ENCODE measurements at places on chromosomes 6 and 20.

DNA sequence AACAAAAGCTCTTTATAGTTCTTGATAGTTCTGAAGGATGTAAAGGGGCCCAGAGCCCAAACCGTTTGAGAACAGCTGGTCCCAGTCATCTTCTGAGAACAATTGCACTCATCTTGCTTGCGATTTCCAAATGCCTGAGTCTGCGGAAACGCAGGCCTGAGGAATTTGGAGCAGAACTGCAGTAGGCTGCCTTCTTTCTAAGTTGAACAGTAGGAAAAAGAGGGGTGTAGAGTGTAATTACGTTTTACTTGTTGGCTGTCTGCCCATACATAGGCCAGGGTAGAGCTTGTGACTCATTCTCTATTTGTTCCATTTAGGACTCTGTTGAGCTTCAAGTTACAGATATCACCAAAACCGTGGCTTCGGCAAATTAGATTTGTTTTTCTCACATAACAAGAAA is 42.0 kb upstream of the KIF16B start:
- no peak for DNase-seq

- DNase-seq = no peak
These were observed 84.6 kb upstream of the ZNF322 start for GRCh38 chr6:26743941-26744699.

- no peak for DNase-seq
These were observed 52.0 kb upstream of the BMP2 start for GRCh38 chr20:6715401-6715941.

GRCh38 chr20:24690408-24690807 is 221.0 kb downstream of the SYNDIG1 start:
- DNase-seq = no peak

GRCh38 chr20:11989018-11989771 is 71.5 kb downstream of the BTBD3 start:
- no peak for DNase-seq
